ENCODE measurements at places on chromosomes 1 and 21.

DNA sequence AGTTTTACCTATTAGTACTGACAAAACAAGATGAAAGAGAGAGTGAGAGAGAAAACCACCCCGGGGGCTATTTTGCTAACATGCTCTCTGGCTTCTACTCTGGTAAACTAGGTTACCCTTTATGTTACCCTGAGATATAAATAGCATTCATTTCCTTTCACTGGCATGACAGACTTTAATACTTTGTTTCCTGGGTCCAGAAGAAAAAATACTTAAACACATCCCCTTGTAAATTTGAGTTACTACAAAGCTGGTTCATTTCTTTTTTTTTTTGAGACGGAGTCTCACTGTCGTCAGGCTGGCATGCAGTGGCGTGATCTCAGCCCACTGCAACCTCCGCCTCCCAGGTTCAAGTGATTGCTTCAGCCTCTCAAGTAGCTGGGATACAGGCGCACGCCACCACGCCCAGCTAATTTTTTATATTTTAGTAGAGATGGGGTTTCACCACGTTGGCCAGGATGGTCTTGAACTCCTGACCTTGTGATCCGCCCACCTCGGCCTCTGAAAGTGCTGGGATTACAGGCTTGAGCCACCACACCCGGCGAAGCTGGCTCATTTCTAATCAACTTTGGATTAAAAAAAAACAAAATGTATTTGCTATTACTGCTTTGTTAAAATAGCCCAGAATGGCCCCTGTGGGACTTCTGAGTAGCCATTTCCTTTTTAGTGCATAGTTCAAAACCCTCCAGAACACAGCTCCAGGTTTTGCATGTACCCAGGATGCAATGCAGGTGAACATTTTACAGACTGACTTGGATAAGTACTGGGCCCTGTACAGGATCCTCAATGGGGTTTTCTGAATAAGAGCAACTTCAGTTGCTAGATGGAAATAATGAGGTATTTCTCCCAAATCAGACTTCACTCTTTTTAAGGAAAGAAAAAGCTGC, 20.6 kb downstream of the INPP5B start:
- no peaks in the 10 kb centered on the region for H3K36me3 ChIP-seq
- peak; percentile 17 for DNase-seq
- H3K27me3 ChIP-seq, result no peaks in the 10 kb centered on the region
- H3K4me1 ChIP-seq, result peaks cover 43% of the 10 kb centered on the region

- H3K27me3 ChIP-seq, result no peaks in the 10 kb centered on the region
- no peaks in the 10 kb centered on the region for H3K36me3 ChIP-seq
- DNase-seq, result no peak
- H3K27ac ChIP-seq, result no peak overlapping the region
- no peak overlapping the region for H3K4me3 ChIP-seq
These were observed 75.4 kb downstream of the CENPF start for GRCh38 chr1:214678386-214678785.

DNA sequence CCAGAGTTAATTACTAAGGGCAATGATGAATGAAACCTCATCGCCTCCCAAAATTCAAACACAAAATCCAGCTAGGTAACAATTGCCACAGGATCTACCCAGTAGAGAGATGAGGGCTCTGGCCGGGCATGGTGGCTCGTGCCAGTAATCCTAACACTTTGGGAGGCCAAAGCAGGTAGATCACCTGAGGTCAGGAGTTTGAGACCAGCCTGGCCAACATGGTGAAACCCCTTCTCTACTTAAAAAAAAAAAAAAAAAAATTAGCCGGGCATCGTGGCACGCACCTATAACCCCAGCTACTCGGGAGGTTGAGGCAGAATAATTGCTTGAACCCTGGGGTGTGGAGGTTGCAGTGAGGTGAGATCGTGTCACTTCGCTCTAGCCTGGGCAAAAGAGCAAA, 15.8 kb downstream of the CD2 start:
- no peaks in the 10 kb centered on the region for H3K27me3 ChIP-seq
- DNase-seq, result no peak
- H3K4me3 ChIP-seq, result peak overlapping the region; percentile 19
- H3K27ac ChIP-seq, result peak overlapping the region; percentile 87
- peaks cover 8% of the 10 kb centered on the region for H3K36me3 ChIP-seq
- H3K4me1 ChIP-seq, result peaks cover 70% of the 10 kb centered on the region

DNA sequence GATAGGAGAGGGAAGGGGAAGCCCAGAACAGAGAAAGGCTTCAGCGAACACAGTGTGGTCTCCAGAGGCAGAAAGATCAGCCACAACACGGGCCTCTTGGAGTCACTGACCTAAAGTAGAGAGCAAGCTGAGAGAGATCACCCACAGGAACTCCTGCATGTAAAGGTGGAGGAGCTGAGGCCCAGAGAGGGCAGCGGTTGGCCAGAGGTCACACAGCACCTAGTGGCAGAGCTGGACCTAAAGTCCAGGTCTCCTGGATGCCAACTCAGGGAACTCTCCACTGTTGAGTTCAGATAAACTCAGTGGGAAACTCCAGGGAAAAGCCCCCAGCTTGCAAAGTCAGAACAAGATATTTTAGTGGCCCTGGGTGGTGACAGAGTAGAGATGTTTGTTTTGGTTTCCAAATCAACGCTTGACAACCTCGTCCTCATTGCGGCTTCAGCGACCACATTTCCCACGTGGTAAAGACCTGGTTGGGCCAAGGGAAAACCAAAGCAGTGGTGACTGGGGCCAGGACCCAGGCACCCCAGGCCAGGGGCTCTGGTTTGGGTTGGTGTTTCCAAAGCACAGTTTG, 4.6 kb downstream of the IFFO2 start:
- H3K4me1 ChIP-seq, result peaks cover 66% of the 10 kb centered on the region
- H3K27me3 ChIP-seq, result no peaks in the 10 kb centered on the region
- H3K36me3 ChIP-seq, result no peaks in the 10 kb centered on the region
- peak overlapping the region; percentile 100 for H3K27ac ChIP-seq

- H3K36me3 ChIP-seq, result no peaks in the 10 kb centered on the region
- H3K4me3 ChIP-seq, result no peak overlapping the region
- H3K27ac ChIP-seq, result no peak overlapping the region
- peaks cover 33% of the 10 kb centered on the region for H3K4me1 ChIP-seq
- no peaks in the 10 kb centered on the region for H3K27me3 ChIP-seq
These were observed 33.4 kb upstream of the PTPRC start for GRCh38 chr1:198605406-198605805.

DNA sequence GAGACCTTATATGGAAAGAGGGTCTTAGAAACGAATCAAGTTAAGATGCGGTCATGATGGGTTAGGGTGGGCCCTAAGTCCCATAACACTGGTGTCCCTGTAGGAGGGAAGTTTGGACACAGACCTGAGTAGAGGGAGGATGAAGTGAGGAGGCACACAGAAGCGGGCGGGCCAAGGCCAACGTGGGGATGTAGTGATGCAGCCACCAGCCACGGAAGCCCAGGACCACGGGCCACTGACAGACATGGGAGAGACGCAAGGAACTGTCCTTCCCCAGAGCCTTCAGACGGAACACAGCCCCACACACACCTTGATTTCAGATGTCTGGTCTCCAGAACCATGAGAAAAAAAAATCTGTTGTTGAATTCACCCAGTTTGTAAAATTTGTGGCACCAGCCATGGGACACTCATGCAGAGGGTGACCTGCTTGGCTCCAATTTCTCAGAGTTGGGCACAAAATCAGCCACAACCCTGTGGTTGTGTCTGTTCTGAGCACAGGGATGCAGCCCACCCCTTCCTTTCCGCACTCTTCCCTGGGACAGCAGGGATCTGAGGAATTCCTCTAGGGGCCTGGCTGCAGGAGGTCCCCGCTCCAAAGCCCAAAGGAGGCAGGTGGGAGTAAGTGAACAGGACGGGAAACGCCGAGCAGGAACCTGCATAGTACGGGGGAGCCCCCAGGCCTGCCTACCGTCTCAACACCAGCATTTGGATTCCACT, 61.1 kb downstream of the RIPK4 start:
- H3K4me3 ChIP-seq, result no peak overlapping the region
- H3K27me3 ChIP-seq, result no peaks in the 10 kb centered on the region
- H3K36me3 ChIP-seq, result no peaks in the 10 kb centered on the region
- no peak overlapping the region for H3K27ac ChIP-seq

- no peak overlapping the region for H3K4me3 ChIP-seq
- H3K27ac ChIP-seq, result no peak overlapping the region
- DNase-seq, result no peak
These were observed 251.7 kb downstream of the BRINP3 start for GRCh38 chr1:190226006-190226405.

DNA sequence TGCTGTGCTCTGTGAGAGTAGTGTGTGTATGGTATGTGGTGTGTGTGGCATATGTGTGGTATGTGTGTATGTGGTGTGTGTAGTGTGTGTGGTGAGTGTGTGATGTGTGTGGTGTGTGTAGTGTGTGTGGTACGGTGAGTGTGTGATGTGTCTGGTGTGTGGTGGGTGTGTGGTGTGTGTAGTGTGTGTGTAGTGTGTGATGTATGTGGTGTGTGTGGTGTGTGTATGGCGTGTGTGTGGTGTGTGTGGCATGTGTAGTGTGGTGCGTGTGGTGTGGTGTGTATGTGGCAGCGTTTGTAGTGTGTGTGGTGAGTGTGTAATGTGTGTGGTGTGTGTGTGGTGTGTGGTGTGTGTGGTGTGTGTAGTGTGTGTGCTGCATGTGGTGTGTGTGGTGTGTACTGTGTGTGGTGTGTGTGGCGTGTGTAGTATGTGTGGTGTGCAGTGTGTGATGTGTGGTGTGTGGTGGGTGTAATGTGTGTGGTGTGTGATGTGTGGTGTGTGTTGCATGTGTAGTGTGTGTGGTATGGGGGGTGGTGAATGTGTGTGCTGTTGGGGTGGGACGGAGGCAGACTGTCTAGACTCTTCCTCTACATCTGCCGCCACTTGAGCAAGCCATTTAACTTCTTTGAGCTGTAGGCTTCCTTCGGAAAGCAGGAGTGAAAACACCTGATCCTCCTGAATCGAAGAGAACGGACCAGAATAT, 33.5 kb downstream of the GPA33 start:
- no peak overlapping the region for H3K27ac ChIP-seq
- no peaks in the 10 kb centered on the region for H3K27me3 ChIP-seq
- H3K4me1 ChIP-seq, result no peaks in the 10 kb centered on the region
- DNase-seq, result no peak
- no peak overlapping the region for H3K4me3 ChIP-seq

- no peak for DNase-seq
- H3K4me1 ChIP-seq, result peaks cover 2% of the 10 kb centered on the region
- no peak overlapping the region for H3K27ac ChIP-seq
- H3K36me3 ChIP-seq, result no peaks in the 10 kb centered on the region
- H3K4me3 ChIP-seq, result no peak overlapping the region
These were observed 49.9 kb downstream of the TOMM20 start for GRCh38 chr1:235078480-235079381.

GRCh38 chr1:84998642-84999280, 1.8 kb upstream of the MCOLN2 start:
- peaks cover 18% of the 10 kb centered on the region for H3K27me3 ChIP-seq
- H3K4me1 ChIP-seq, result peaks cover 10% of the 10 kb centered on the region
- H3K27ac ChIP-seq, result peak overlapping the region; percentile 34
- DNase-seq, result peak; percentile 38
- peak overlapping the region; percentile 64 for H3K4me3 ChIP-seq

- H3K4me1 ChIP-seq, result no peaks in the 10 kb centered on the region
- H3K4me3 ChIP-seq, result no peak overlapping the region
- H3K27me3 ChIP-seq, result no peaks in the 10 kb centered on the region
- no peak for DNase-seq
- peaks cover 18% of the 10 kb centered on the region for H3K36me3 ChIP-seq
These were observed 38.6 kb downstream of the RNF11 start for GRCh38 chr1:51274676-51275075.

DNA sequence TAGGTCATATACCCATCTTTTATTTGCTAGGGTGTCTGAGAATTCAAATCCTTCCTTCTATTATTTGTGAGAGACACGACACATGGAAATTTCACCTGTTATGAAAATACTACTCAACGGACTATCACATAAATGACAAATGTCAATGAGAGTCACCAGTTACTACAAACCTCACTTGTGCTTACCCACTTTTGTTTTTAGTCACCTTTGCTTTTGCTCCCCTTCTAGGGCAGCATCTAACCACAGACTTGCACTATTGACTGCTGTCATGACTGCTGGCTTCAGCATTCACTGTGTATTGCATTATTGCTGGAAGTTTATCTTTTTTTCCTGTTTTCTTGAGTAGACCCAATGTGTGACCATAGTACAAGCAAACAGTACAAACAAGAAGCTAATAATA, 1048.0 kb downstream of the PLA2G4A start:
- no peak overlapping the region for H3K27ac ChIP-seq
- H3K27me3 ChIP-seq, result no peaks in the 10 kb centered on the region
- DNase-seq, result no peak

Data from T-cell (primary cell).